ENCODE measurements at places on chromosomes 4 and X.

- no peak for DNase-seq
These were observed 8.8 kb upstream of the GEMIN8 start for GRCh38 chrX:14038375-14039085.

DNA sequence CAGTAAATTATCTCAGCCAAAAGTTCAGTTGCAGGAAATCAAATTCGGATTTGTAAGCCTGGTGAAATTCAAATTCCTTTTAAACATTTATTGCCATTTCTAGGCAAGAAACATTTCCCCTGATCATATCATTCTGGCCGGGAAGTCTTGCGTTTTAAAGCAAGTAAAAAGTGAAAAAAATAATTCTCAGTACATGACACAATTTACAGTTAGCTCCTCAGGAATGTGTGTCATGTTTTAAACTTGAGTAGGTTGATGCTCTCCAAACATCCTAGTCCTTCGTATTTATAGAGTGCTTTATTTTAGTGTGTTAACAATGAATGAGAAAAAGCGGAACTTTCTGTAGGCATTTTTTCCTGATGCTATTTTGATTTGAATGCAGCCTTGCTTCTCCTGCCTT is 158.3 kb upstream of the SCML1 start:
- no peak for DNase-seq

DNA sequence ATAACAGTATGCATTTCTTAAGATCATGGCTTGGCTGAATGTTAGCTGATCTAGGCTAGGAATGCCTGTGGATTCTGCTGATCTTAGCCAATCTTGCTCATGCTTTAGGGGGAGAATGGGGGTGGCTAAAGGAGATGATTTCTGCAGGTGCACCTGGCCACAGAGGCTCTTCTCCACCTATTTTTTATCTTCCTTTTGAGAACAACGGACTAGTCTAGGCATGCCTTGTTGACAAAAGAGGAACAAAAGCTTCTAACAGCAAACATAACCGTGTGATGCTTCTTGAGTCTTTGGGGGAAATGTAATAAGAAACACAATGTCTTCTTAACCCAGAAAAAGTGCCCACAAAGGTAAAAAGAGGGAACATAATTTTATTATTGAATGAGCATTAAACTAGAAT is 743.5 kb downstream of the ARAP2 start:
- DNase-seq = no peak

DNA sequence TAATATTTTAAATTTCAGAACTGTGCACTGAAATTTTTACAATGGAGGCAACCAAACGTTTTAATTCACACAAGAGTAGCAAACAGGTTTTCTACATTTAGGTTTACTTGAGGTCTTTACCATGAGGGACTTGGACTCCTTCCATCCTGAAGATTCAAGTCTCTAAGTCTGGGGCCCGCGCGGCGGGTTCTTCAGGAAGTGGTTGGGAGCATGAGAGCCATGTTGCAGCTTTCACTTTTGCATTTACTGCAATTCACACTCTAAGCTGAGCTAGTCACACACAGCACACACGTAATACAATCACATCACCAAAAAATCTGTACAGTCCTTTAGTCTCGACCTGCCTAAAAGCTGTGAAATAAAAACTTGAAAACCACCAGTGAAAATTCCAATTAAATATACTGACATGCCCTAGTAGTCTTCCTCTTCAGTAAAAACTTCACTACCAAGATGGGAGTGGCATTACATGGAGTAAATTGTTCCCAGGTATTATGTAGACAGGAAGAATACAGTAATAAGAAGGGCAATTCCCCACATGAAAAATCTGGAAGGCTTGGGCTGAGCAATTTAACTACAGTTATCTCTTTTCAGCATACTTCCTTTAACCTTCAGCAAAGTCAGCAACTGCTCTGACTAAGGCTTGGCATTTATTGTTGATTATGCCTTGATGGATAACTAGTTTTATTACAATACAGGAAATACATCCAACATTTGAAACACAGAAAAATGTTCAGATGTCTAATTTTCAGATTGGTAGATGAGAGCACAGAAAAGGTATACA is 571.1 kb upstream of the DIPK2B start:
- peak; percentile 60 for DNase-seq

DNA sequence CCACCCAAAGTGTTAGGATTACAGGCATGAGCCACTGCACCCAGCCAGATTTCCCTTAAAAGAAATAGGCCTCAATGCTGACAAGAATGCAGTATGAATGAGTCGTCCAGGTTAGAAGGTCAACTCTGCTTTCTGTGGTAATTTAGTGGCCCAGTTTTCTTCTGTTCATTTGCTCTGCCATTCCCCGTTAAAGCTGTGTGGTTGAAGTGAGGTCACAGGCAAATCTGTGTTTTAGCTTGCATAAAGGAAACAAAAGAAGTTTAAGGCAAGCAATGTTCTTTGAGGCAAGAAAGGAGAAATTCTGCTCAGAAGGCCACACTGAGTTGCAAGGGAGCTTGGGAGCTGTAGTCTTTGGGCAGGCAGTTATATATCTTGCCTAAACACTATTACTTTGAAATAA is 176.8 kb downstream of the LARP7 start:
- no peak for DNase-seq

DNA sequence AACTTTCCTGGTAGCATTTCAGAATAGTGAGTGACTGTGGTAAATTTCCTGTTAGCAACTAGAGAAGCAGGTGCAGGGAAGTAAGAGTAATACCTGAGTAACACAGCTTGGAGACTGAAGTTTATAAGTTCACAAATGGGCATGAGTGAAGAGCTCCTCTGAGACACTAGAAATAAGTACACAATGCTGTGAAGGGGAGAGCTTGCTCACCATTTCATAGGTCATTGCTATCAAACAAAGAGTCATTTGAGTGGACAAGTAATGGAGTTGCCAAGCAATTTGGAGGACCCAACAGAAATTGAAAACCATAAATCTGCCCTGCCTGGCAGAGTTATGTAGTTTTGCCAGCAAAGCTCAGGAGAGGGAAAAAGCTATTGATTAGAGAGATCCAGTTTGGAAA is 523.6 kb downstream of the TRAM1L1 start:
- DNase-seq = no peak

GRCh38 chr4:84932462-84932861 is 34.0 kb downstream of the WDFY3 start:
- DNase-seq = no peak

- DNase-seq = no peak
These were observed 39.1 kb upstream of the UCP1 start for GRCh38 chr4:140607852-140608251.

GRCh38 chrX:51889851-51890250 is 3.6 kb upstream of the MAGED1 start:
- no peak for DNase-seq

DNA sequence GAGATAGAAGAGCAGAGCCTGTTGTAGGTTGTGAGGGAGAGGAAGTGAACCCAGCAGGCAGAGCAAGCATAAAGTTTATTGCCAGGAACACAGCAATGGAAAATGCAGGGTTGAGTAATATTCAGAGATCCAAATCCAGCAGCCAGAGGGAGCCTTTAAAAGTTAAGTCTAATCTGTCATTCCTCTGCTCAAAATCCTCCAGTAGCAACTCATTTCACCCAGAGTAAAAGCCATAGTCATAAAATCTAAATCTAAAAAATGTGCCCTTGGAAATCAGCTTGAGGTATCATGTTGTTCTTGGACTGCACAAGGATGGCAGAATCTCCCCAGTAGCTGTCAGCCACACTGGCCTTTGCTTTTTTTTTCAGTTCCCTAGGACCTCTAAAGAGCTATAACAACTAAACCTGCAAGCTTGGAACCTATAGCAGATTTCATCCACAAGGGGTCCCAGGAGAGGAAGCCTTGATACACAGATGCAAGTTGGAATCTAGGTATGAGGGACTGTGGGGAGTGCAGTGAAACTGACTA is 62.9 kb upstream of the FRAS1 start:
- no peak for DNase-seq

DNA sequence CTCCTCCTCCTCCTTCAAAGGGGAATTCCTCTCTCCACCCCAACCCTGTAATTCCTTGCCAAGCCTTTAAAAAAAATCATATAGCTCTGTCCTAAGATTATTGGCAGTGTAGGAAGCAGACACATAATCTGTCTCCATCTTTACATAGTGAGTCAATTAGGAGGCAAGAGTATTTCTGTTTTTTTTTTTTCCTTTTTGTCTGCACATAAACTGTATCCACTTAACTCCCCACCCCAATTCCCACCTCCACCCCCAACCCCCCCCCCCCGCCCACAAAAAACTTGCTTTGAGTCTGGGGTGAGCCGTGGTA is 182.5 kb downstream of the RASL11B start:
- DNase-seq = no peak

GRCh38 chr4:176044589-176044951 is 21.1 kb upstream of the WDR17 start:
- DNase-seq = no peak
